ENCODE measurements at places on chromosomes 13 and 19. TPM values are rescaled to one million over a fixed set of nuclear protein-coding genes. Genes with fewer than 3 reads are reported as not detected.

The PLPPR3 gene
- 5.1 TPM for total RNA-seq

- DNase-seq, result no peak
- H3K36me3 ChIP-seq, result no peaks in the 10 kb centered on the region
- H3K4me1 ChIP-seq, result no peaks in the 10 kb centered on the region
- no peak overlapping the region for H3K27ac ChIP-seq
- no peak overlapping the region for H3K4me3 ChIP-seq
- H3K27me3 ChIP-seq, result no peaks in the 10 kb centered on the region
These were observed 134.4 kb downstream of the EFNB2 start for GRCh38 chr13:106401081-106401480.

- H3K4me1 ChIP-seq, result peaks cover 5% of the 10 kb centered on the region
- no peak overlapping the region for H3K27ac ChIP-seq
These were observed 9.2 kb downstream of the CYP2B6 start for GRCh38 chr19:41000310-41000737.

The CCL25 gene
- total RNA-seq, result not detected

DNA sequence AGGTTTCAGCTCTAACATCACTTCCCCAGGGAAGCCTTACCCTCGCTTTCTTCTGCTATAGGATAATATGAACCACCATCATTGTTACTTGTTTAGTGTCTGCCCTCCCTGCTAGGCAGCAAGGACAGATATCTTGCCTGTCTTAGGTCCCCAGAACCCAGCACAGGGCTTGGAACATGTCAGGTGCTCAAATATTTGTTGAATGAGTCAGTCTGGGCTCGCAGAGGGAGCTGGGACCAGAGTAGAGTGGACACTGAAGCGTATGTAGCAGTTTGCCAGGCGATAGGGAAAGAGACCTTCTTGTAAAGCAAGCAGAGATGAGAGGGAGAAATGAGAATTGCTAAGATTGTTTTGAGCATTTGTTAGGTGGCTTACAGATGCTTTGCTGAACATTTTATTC lies 11.7 kb downstream of the BCKDHA start:
- no peak overlapping the region for H3K4me3 ChIP-seq
- H3K4me1 ChIP-seq, result peaks cover 15% of the 10 kb centered on the region
- H3K36me3 ChIP-seq, result no peaks in the 10 kb centered on the region
- DNase-seq, result peak; percentile 80

The ZNF610 gene
- not detected for total RNA-seq
